ENCODE measurements at places on chromosomes 12 and 14.

- DNase-seq = no peak
Observed at GRCh38 chr12:121388421-121388981, 11.4 kb upstream of the RNF34 start.

- no peak for DNase-seq
Observed at GRCh38 chr14:45799511-45799910, 546.5 kb upstream of the MIS18BP1 start.

GRCh38 chr12:108181095-108181454 lies 52.0 kb downstream of the WSCD2 start:
- no peak for DNase-seq

DNA sequence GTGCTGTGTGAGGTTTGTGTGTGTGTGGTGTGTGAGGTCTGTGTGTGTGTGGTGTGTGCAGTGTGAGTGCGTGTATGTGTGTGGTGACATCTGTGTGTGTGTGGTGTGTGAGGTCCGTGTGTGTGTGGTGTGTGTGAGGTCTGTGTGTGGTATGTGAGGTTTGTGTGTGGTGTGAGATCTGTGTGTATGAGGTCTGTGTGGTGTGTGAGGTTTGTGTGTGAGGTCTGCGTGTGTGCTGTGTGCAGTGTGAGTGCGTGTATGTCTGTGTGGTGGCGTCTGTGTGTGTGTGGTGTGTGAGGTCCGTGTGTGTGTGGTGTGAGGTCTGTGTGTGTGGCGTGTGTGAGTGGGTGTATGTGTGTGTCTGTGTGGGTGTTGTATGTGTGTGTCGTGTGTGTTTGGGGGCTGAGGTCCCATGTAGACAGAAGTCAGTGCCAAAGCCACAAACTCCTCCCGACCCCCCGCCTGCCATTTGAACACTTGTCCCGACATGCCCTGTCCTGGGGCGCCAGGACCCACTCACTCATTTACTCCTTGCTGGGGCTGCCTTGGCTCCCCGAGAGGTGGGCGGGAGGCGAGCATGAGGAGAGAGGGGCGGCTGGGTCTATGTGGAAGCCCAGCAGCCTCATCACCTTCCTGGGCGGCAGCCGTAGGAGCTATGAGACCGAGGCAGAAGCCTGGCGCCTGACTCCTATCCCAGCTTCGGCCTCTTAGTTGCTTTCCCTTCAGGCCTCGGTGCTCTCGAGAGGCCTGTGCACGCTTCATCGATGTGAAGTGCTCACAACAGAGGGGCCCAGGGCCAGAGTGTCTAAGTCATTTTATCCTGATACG lies 20.5 kb downstream of the RILPL1 start:
- DNase-seq = no peak

- DNase-seq = no peak
Observed at GRCh38 chr12:130087222-130087621, 75.0 kb upstream of the FZD10 start.

DNA sequence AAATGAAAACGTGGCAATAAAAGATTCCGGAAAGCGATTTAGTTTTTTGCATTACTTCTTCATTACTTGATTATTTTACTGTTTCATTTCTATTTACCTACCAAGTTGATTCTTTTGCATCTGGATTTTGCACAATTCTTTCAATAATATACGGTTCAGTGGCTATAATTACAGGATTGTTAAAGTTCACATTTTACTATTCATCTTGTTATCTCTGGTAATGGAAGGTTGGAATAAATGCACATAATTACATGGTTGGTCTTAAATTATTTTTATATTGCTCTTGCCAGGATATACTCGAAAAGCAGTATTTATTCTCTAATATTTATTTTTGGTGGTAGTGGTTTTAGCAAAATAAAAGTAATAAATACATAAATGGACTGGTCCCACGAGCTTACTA lies 837.9 kb downstream of the DIO2 start:
- DNase-seq = no peak

DNA sequence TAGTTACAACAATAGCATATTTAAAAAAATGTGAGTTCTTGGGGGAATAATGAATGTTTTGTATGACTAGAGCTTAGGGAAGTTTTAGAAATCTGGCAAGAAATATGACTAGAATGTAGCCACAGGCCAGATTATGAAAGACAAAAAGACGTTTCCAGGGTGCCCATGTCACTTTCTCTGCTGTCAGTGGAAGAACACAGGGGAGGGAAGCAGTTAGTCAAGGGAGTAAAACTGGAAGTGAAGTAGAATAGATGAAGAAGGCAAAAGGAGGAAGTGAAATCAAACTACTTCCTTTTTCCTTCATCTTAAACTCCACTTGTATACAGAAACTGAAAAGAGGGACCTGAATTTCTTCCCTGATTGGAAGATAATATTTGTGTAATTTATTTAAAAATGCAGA lies 81.2 kb upstream of the ATP2B1 start:
- peak; percentile 25 for DNase-seq

DNA sequence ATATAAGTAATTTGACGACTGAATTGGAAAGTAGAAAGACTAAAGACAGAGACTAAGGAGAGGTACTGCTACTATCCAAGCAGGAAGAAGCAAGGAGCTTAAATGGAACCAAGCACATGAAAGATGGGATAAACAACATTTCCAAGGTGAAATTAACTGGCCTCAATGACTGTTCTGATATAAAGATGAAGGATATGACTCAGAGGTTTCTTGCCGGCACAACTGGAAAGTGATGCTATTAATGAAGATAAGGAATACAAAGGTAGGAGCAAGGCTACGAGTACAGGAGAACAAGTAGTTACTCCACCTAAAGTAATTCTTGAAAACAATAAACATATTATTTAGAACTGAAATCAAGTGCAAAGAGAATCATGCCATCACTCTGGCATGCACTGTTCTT lies 6.4 kb downstream of the SNX6 start:
- no peak for DNase-seq

- DNase-seq = no peak
Observed at GRCh38 chr12:93612776-93613175, 40.3 kb downstream of the SOCS2 start.

- no peak for DNase-seq
Observed at GRCh38 chr12:47965581-47965980, 2.2 kb downstream of the TMEM106C start.

DNA sequence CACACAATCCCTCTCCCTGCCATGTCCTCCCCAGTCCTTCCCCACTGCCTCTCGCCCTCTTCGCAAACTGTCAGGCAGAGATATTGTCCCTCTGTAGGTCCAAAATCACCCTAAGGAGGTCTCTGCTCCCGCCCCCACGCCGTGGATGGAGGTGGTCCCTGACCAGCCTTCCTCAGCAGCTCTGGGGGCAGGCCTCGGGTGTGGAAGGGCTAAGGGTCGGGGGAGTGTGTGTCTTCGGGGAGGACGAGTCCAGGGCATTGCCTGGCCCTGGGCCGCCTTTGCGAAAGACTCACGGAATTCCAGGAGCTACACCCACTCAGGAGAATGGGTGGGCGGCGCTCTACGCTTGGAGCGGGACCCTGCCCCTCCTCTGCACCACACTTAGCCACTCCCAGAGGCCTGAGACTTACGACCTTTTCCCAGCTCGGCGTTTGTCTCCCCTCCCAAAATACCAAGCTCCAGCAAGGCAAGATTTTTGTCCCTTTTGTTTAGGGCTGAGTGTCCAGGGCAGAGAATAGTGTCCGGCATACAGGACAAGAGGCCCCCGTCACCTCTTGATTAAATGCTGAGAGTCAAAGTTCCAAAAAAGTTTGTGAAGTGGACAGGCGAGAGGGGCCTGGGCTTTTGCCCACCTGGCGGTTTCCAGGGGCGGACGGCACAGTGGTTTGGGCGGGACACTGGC lies 881 bp downstream of the PYGL start:
- DNase-seq = no peak

- DNase-seq = no peak
Observed at GRCh38 chr12:110780448-110780847, 37.8 kb upstream of the PPP1CC start.

DNA sequence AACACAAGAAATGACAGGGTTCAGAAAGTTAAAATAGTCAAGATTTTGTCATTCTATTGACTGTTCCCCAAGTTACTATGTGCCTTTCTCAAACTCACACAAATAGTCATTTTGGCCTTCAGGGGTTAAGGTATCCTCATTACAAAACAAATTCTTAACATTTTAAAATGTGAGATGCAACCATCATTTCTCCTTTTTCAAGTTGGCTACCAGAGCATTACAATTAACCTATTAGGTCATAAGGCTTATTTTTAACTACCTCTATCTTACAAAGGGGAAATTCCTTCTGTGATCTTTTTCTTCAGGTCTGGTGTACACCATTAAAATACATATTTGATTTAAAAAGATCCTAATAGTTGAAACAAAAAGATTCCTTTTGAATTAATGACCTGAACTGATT lies 61.2 kb downstream of the SLC38A1 start:
- DNase-seq = peak; percentile 17

GRCh38 chr12:2813214-2814185 lies 1.0 kb downstream of the ITFG2 start:
- peak; percentile 73 for DNase-seq

DNA sequence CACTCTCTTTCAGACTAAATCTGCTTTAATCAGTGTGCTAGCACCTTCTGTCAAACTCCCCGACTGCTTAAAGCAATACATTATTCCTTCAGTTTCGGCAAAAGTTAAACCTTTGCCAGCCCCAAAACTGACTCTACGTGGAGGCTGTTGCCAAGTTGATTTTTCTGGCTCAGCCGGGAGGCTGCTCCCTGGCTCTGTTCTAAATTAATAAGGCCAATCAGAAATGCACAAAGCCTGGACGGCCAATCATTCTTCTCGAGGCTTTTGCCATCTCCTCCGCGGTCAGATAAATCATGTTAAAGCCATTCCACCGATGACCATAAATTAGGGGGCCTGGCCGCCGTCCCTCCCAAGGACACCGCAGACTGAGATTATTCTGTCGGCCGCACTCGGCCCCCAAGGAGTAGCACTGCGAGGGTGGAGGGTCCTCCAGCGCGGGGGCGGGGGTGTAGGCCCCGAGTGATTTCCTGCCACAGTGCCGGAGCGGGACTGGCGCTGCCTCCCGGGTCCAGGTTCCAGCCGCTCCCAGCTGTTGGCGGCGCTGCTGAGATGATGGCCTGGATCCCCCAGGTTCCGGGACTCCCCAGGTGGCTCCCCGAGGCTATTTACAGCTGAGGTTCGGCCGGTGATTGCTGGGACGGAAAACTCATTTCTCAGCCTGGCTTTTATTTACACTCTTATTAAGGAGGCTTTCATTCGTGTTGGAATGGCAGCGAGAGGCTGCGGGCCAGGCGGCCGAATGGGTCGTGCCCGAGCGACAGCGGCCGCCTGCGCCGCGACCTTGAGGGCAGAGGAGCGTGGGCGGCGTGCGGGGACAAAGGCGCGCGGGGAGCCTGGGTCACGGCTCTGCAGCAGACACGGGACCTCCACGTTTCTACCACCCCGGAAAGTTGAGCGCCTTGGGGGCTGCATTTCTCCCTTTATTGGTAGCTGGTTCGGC lies 165.1 kb downstream of the MON2 start:
- peak; percentile 74 for DNase-seq

- no peak for DNase-seq
Observed at GRCh38 chr14:98101323-98101722, 1170.7 kb downstream of the BCL11B start.

GRCh38 chr12:70264067-70264867 lies 21.0 kb downstream of the CNOT2 start:
- no peak for DNase-seq

- no peak for DNase-seq
Observed at GRCh38 chr14:38233218-38233617, 22.7 kb downstream of the CLEC14A start.

- no peak for DNase-seq
Observed at GRCh38 chr12:90084018-90084417, 375.4 kb upstream of the ATP2B1 start.

DNA sequence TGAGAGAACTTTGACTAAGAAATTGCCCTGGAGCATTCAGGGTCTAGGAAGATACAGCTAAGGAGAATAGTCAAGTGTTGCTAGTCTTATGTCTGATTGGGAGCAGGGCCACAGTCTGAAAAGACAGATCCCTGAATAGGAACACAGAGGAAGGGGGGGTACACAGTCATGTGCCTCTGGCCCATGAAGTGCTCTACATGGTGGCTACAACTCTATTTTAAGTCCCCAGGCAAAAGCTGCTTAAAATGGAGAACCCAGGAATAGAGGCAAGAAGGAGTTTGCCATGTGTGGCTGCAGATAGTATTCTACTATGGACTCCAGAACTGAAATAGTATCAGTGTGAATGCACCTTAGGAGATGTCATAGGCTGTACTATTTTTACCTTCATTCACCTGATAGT lies 118.0 kb upstream of the NPAS3 start:
- DNase-seq = no peak

DNA sequence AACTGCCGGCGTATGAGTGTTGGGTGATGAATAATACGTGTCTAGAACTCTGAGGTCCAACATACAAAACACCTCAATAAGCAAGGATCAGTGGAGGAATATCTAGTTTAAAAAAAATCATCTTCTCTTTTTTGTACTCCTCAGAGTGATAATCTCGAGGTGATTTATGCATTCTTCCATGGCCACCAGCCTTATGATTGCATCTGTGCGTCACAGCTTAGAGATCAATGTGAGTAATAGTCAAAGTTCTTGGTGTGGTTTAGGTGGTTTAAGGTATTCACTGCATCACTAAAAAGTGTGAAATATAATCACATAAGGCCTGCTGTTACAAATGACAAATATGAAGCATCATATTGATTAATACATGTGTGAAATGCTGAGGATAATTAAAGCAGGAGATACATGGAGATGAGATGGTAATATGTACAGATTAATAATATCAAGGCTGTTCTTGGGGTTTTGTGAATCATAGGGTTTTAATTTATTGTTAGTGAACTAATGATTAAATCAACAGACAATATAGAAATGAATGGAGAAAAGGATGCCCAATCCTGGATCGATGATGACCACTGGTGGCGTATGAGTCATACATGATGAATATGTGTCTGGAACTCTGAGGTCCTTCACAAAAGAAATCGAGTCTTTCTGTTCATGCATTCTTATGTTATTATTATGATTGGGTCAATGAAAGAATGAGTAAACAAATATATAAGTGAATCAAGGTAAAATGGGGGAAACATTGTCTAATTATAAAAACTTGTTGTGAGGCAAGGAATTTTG lies 68.8 kb upstream of the RTL1 start:
- DNase-seq = no peak

DNA sequence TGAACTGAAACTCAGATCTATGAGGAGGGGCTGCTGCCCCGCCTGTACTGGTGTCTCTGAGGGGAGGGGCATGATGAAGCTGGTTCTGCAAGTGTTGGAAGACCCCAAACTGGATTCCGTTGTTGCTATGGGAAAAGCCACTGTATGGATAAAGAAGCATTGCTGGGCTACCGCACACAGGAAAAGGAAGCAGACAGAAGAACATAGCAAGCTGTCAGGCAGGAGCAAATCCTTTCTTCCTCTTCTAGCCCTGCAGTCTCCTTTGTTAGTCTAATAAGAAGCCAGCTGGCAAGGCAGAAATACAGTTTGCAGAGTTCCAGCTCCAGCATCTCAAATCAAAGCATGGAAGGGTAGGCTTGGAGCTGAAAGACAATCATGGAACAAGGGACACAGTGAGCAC lies 26.3 kb upstream of the NR1H4 start:
- no peak for DNase-seq

Measured in GM20000 (cell line).